Activated T-cell treated with anti-CD3 and anti-CD28 coated beads, Interleukin-2, amount 50 U/mL, for 72 hours (primary cell): ENCODE measurements at places on chromosomes 6 and 20. TPM values are rescaled to one million over a fixed set of nuclear protein-coding genes. Genes with fewer than 3 reads are reported as not detected.

DNA sequence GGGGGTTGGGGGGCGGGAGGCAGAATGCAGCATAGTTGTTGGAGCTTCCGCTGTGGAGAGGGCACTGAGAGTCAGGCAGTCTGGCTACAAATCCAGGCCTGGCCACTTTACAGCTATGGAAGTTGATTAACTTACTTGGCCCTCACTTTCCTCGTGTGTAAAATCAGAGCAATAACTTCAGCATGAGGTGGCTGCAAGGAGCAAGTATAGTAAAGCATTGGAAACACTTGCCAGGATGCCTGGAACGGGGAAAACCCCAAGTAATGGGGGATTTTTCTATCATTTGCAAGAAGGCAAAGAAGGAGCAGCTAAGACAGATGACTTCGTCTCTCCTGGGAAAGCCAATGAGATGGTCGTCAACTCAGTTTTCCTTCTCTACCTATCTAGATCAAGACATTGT is 35.8 kb downstream of the AGPAT4 start:
- no peak for DNase-seq

GRCh38 chr20:31906001-31906400 is 35.6 kb downstream of the TTLL9 start:
- no peak for DNase-seq

- no peak for DNase-seq
Observed at GRCh38 chr20:24782801-24783630, 166.1 kb upstream of the CST7 start.

DNA sequence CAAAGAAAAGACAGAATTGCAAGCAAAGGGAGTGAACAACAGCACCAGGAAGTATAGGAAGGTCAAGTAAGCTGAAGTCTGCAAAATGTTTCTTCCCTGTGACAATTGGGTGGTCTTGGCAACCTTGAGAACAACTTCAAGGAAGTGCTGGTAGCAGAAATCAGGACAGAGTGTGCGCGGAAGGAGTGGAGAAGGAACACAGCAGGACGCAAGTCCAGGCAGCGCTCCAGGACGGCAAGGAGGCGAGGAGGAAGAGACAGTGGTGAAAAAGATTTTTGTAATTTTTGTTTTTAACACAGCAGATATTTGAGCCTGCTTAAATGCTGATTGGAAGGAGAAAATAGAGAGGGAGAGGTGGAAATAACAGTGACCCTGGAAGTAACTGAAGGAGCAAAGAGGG is 141.7 kb downstream of the F13A1 start:
- no peak for DNase-seq

DNA sequence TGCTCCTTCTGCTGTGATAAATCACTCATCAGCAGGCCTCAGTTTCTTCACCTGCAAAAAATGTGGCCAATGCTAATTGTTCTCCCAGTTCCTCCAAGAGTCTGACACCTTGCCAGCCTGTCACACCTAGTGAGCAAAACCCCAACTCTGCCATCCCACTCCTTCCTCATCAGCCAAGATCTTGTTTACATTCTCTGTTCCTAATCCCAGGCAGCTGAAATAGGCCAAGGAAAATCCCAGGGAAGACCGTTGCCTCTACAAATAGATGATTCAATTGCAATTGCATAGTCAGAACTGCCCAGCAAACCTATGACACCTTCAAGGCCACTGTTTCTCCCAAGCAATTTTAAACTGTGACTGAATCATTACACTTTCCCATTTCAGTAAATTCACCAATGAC is 78.7 kb downstream of the GMDS start:
- DNase-seq, result no peak

The PLN gene
- total RNA-seq, result not detected

The PTPRT gene
- not detected for total RNA-seq

The DLK2 gene
- 1.6 TPM for total RNA-seq

The FKBP1C gene
- total RNA-seq, result 4.3 TPM

The PSMG4 gene
- total RNA-seq, result 21.8 TPM

The CD24 gene
- 1.3 TPM for total RNA-seq

The MAP3K5 gene
- 18.5 TPM for total RNA-seq
